ENCODE measurements at places on chromosomes 16 and 17.

DNA sequence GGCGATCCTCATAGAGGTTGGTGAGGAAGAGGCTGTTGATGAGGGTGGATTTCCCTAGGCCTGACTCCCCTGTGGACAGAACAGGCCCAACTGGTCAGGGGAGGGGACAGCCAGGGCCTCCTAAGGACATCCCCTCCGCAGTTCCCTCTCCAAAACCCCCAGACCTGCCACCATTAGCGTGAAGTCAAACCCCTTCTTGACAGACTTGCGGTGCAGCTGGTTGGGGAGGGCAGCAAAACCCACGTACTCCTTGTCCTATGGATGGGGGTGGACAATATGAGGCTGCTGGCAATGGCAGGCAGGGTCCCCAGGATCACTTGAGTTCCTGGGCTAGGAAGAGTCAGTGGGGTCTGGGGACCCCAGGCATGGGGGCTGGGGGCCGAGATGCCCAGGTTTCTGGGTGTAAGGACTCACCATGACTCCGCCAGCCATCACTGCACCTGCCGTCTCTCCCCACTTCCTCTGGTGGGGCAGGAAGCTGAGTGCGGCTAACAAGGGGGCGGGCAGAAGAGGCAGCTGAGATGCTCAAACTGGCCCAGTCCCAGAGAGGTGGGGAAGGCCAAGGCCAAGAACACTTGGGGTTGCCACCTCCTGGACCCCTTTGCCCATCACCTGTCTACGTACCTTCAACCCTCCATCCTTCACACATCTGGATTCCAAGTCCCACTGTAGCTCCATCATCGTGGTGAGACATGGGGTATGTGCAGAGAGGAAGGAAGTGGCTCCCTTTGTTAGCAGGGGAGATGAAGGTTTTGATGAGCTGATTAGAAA is at the start of gene SEPTIN1:
TSS of gene SEPTIN1 (minus strand) at position 451 of the 771 bp plus-strand sequence. CDS start at position 432, 19 bp downstream.
- DNase-seq: no peak

DNA sequence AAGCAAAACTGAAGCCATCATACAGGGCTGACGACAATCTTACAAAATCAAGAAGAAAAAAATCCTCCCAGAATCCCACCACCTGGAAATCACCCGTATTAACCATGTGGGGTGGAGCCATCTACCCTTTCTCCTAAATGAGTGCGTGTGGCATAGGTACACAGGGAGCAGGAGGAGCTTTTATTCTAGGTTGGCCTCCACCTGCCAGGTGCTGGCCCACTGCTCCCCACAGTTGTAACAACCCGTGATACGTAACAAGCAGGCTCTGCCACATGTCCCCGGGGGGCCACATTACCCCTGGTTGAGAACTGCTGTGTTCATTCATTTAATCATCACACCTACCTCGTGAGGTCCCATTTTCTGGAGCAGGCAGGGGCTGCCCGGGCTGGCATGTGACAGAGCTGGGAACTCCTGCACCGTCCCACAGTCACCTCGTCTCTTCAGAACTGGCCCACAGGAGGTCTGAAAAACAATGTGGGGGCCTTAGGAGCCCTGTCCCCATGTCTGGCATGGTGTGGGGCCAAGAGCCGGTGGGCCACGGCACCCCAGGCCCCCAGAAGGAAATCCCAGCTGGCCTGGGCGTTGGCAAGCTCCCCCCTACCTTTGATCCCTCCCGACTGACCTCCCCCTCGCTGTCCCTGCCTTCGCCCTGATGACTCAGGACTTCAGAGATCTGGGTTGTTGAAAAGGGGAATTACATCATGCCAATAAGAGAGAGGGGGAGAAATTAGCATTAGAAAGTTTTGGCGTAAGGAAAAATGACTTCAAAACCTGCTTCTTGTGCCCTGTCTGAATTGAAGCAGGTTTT is 12.9 kb downstream of the CMIP start:
- no peak for DNase-seq

DNA sequence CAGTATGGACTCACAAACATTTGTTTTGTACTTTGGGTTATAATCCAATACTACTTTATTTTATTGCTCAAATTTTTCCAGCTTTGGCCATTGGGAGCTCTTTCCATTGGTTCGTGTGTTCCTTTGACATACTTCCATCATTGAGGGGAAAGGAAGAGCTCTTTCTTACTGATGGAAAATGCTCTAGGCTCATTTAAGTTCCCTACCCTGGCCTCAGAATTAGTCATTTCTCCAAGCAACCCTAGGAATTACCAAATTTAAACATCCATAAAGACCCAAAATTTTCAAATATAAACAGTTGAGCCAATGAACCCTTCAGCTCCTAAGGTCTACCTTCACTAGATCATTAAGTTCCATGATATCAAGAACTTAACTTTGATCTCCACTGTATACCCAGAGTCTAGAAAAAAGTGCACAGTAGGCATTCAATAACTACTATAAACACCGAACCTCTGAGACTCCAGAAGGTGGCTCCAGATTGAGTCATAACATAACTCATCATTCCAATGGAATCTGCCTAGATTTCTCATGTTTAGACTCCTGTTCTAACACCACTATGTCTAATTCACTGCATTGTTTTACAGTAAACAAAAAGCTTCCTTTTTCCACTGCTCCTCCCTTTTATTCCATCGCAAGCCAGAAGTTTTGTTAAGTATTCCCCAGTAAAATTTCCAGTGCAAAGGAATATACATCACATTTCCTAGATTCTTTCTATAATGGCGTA is 39.0 kb downstream of the SMURF2 start:
- no peak for DNase-seq

- no peak for DNase-seq
These were observed 716.3 kb downstream of the WWOX start for GRCh38 chr16:78815713-78816112.

DNA sequence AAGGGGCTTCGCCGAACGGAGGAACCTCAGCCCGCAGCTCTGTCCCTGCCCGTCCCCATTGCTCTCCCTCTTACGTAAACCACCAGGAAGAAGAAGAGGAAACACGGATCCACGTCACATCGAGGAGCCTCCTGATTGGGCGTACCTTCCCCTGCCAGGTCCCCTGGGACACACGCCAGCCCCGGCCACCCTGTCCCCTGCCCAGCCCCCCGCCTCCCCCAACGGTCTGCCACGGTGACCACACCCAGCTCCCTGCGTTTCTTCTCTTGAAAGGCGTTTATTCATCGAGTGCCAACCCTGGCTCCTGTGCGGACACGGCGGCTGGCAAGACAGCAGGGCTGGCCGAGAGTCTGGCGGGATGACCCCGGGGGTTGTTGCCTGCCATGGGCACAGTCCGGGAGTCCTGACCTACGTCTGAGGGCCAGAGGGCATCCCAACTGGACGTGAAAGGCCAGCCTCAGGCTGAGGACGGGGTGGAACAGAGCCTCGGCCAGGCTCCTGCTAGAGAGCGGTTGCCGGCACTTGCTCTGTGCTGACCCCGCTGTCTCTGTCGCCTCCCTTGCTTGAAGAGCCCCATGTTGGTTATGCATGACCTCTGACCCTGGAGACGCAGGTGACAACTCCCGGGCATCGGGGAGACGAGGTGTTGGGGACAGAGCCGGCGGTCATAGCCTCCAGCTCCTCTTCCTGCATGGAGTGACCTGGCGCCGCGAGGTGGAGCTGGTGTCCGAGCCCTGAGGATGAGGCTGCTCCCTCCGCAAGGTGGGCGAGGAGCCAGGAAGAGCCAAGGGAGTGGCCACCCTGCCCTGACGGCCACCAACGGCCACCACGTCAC is 40.5 kb upstream of the ACSF3 start:
- DNase-seq: peak; percentile 71

- peak; percentile 56 for DNase-seq
These were observed 1.3 kb downstream of the RBBP6 start for GRCh38 chr16:24540602-24541210.

GRCh38 chr17:55458287-55458900 is 36.8 kb upstream of the MMD start:
- no peak for DNase-seq

DNA sequence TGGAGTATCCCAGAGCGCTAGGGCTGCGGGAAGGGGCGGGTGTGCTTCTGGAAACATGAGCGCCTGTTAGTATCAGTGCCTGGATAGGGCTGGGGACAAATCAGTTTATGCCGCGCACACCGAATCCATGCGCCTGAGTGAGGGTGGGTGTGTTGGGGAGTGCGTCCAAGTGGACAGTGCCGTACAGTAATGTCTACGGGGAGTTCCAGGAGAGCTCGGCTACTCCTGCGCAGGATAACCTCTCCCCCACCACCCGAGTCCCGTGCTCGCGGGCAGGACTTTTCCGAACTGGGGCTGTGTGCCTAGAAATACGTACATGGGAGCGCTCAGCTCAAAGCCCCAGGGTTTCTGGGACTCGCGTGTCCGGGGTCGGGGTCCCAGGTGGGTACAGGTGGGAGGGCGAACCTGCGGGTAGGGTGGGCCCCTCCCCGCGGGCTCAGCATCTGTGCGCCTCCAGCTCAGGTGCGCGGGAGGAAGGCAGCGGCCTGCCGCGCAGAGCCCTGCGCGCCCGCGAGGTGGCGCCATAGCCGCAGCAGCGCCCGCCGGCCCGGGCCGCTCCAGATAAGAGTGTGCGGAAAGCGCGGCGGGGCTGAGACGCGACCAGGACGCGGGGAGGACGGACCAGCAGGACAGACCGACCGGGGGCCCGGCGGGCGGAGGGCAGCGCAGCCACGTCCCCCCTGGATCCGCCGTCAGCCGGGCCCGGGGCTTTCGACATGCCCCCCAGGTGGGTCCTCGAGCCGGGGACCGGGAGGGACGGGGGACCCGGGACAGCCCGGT is at the start of gene HIC1:
TSS of gene HIC1 (plus strand) at position 592 of the 780 bp plus-strand sequence. CDS start 1,588 bp downstream, outside the sequence.
- peak; percentile 67 for DNase-seq

- peak; percentile 96 for DNase-seq
These were observed 5.6 kb upstream of the THUMPD1 start for GRCh38 chr16:20747030-20747816.

DNA sequence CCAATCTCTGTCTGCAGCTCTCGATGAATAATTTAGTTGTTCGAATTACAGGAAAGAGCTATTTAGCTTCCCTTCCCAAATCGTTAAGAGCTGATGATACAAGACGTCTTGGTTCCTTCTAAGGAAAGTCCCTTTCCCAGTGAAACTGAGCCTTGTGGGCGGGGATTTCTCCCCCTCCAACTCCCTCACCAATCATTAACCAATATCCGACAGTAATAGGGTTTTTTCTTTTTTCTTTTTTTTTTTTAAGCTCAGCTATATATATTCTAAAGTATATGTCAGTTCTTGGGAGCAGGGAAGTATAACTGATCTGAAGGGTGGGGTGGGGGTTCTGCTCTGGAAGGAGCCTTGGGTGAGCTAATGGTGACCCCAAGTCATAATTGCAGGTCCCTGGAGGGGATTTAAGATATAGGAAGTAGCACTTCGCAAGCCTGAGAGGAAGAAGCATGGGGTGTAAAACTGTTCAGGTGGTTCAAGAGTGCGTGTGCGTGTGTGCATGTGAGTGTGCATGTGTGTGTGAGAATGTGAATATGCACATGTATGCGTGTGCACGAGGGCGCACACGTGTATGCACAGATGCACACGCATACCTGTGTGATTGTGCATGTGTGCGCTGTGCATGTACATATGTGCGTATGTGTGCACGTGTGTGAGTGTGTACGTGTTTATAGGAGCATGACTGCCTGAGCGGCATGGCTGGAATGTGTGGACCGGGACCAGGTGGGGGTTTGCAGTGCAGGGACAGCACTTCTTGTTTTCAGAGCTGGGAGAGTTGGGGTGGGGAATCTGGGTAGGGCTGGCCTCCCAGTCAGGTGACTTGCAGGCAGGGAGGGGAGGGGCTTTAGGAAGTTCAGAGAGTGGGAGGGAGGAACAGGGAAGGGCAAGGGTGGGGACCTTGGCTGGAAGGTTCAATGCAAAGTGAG is 42.7 kb downstream of the SOCS3 start:
- DNase-seq: no peak

GRCh38 chr16:79768276-79768970 is 167.9 kb upstream of the MAF start:
- DNase-seq: no peak

- DNase-seq: peak; percentile 7
These were observed 43.2 kb downstream of the RPH3AL start for GRCh38 chr17:309361-309888.

GRCh38 chr17:65022751-65023700 is 33.5 kb downstream of the GNA13 start:
- no peak for DNase-seq
